RPMI7951 (cell line): ENCODE measurements at places on chromosomes 13 and 19. TPM values are rescaled to one million over a fixed set of nuclear protein-coding genes. Genes with fewer than 3 reads are reported as not detected.

Gene LILRA1
- total RNA-seq = not detected in 2 replicates

Gene CERS1
- total RNA-seq = 0.12 and 1.4 TPM in 2 replicates

Gene ZNF708
- total RNA-seq = 4.7 and 4.8 TPM in 2 replicates

Gene ONECUT3
- total RNA-seq = not detected in 2 replicates

Gene EPN1
- 26.0 and 46.4 TPM in 2 replicates for total RNA-seq
